Upper lobe of left lung (tissue), 6 donors: ENCODE measurements at places on chromosomes 5 and 9. TPM values are rescaled to one million over a fixed set of nuclear protein-coding genes. Genes with fewer than 3 reads are reported as not detected.

Gene IFNA13
- not detected for total RNA-seq

Gene INSL6
- not detected for total RNA-seq

DNA sequence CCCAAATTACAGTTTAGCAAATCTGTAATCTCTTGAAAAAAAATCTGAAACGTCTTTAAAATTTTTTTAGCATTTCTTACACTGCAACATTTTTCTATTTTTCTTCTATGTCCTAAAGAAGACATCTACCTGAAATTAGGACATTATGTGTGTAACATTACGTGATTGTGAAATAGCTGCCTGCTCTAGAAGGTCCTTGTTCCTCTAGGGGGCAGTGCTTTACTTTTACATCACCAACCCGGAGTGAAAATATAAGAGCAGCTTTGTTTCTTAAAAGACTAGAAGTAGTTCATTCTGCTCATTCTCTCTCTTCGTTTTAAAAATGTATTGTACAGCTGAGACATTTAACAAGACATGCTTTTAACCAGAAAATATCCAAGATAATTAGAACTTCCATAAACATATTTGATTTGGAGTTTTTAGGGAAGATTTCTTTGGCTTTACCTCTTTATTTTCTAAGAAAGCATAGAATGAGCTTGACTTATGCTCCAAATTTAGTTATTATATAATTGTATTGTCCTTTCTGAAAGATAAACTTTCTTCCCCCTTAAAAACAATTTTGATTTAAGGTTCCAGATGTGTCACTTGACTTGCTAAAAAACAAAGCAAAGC is 48.1 kb upstream of the RIOK2 start:
- no peaks in the 10 kb centered on the region for H3K27me3 ChIP-seq
- peak; percentile 36 for DNase-seq
- no peaks in the 10 kb centered on the region for H3K36me3 ChIP-seq
- H3K27ac ChIP-seq = no peak overlapping the region
- H3K4me3 ChIP-seq = no peak overlapping the region
- no peaks in the 10 kb centered on the region for H3K4me1 ChIP-seq

DNA sequence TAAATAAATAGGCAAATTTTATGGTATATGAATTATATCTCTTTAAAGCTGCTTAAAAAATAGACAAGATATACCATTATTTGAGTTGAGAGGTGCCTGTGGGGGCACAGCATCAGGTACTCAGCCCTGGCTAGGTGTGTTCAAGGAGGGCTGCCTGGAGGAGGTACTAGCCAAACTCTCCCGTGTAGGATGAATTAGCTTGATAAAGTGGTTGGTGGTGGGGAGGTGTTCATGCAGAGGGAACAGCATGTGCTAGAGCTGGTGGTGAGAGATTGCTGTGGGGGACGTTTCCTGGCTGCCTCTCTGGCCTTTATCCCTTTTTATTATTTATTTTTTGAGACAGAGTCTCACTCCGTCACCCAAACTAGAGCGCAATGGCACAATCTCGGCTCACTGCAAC is 23.2 kb upstream of the NCS1 start:
- no peaks in the 10 kb centered on the region for H3K27me3 ChIP-seq
- H3K4me1 ChIP-seq = peaks cover 4% of the 10 kb centered on the region
- DNase-seq = no peak
- no peak overlapping the region for H3K27ac ChIP-seq
- no peak overlapping the region for H3K4me3 ChIP-seq

- no peaks in the 10 kb centered on the region for H3K27me3 ChIP-seq
- no peaks in the 10 kb centered on the region for H3K36me3 ChIP-seq
- DNase-seq = peak; percentile 48
- H3K4me1 ChIP-seq = no peaks in the 10 kb centered on the region
Observed at GRCh38 chr5:1850324-1851154, 32.2 kb downstream of the IRX4 start.

DNA sequence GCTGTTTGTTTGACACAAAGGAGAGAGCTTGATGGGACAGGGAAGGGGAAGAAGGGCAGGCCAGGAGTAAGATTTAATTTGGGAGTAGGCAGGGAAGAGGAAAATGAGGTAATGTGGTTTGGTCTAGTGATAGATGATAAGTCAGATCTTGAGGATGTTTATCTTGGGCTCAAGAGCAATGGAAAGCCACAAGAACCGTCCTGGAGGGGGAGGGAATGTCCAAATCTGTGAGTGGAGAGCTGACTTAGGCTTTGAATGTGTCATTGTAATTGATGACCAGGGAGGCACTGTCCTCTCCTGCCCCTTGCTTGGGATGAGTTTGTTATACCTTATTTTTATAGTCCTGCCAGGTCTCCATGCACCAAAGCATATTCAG is 37.5 kb downstream of the MAMDC2 start:
- H3K27me3 ChIP-seq = no peaks in the 10 kb centered on the region
- H3K4me1 ChIP-seq = peaks cover 19% of the 10 kb centered on the region
- no peaks in the 10 kb centered on the region for H3K36me3 ChIP-seq
- DNase-seq = no peak
